ENCODE measurements at places on chromosomes 16 and 17.

GRCh38 chr16:1771188-1771863 is at the start of gene NME3:
NME3 (minus strand) TSS chr16:1771543; CDS start chr16:1771534, 9 bp downstream.
- peak; percentile 60 for DNase-seq

- DNase-seq = no peak
Measured at GRCh38 chr17:29710891-29711418, 88.2 kb upstream of the CORO6 start.

- no peak for DNase-seq
Measured at GRCh38 chr17:4045487-4045886, 81.2 kb upstream of the ATP2A3 start.

DNA sequence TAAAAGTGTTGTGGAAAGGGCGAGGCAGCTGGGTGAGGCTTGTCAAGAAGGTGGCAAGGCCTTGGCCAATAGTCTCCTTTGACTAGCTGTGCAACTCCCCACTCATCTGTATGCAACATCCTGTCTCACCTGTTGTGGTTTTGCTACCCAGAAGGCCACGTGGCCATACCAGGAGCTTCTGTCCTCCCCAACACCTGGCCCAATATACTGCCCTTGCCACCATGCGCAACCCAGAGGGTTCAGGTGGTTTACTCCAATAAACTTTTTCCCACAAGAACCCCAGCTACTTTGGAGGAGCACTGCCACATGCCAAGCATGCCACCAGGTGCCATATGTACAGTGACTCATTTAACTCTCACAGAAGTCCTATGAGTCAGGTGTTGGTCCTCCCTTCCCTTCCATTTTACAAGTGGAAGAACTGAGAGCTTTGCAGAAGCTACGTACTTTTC is 10.2 kb downstream of the MYO19 start:
- DNase-seq = no peak

DNA sequence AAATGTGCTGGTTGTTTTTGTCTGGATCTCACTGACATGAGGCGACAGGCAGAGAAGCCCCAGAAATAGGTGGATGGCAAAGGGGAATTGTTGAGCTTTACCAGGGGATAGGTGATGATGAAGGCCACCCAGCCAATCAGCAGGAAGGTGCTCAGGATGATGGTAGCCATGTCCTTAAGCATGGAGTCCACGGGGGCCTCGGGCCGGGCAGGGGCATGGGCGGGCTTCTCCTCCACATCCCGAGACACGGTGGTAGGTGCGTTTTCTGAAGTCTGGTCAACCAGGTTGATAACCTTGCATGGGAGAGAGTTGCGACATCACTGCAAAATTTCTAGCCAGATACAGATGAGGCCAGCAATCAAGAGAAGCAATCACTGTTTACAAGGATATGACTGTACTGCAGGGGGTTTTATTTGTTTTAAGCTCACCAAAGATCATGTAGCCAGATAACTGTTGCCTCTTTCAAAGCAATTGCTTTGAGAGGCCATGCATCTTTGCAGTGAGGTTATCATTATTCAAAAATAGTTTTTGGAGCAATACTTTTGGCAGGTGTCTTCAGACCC is 37.3 kb upstream of the ICAM2 start:
- no peak for DNase-seq

DNA sequence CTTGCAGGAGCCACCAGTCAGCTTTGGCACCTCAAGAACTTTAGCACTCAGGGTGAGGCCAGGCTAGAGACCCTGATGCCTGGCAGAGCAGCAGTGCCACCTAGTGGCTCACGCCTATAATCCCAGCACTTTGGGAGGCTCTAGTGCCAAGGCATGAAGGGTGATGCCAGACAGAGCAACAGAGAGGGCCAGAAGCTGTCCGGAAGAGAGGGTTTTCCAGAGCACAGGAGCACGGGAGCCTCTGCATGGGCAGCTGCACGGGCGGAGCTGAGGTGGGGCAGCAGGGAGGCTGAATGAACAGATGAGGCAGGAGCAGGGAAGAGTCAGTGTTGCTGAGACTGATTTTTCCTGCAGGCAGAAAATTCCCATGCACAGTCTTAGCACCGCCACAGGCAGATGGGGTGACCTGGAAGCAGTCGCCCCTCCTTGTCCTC is 38.9 kb downstream of the MYH3 start:
- peak; percentile 86 for DNase-seq

GRCh38 chr17:71084219-71084618 is 914.9 kb downstream of the KCNJ2 start:
- peak; percentile 48 for DNase-seq

DNA sequence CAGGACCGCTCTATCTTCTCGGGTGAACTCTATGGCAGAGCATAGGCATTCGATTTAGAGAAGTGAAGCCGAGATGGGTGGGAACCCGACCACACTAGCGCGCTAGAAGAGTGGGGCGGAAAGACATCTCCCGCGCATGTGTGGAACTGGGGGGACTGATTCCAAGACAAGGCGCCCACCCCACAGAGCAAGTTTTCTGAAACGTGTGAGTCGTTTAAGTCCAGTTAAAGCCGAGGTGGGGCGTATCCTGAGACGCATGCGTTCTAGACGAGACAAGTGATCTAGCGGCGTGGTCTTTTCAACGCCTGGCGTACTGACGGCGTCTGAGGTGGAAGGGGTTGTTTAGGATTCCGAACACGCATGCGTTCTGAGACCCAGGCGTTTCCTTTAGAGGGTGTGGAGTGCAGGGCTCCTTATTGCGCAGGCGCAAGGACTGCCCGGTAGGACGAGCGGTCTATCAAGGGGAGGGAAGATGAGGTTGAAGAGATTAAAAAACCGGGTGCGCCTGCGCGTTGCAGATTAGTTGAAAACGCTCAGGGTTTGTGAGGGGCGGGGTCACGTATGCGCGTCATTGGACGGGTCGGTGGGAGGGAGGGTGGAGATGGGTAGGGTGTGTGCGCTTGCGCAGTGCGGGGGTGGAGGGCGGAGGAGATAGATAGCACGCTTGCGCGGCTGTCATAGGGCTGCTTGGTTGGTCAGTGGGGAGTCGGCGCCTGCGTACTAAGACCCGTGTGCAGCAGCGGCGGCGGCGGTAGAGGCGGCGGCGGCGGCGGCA is at the start of gene EIF5A:
TSS of gene EIF5A (plus strand) at position 718 of the 775 bp plus-strand sequence. CDS start 2,008 bp downstream, outside the sequence.
- DNase-seq = peak; percentile 100

GRCh38 chr16:19147126-19147525 is 20.9 kb upstream of the SYT17 start:
- DNase-seq = no peak

DNA sequence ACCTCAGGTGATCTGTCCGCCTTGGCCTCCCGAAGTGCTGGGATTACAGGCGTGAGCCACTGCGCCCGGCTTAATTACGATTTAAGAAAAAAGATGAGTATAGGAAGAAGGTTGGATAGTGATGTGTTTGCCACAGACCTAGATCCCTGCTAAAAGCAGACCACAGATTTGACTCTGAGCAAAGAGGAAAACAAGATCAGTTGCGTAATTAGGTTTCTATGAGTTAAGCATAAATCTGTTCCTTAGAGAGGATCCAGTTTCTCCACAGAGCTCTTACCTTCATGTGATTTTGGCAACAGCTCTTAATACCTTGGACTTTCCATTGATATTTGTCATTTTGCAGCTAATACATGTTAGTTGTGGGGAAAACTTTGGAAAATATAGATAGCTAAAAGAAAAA is 31.1 kb downstream of the CDH1 start:
- DNase-seq = no peak
